ENCODE measurements at places on chromosomes 2 and 18.
A peak's percentile ranks its signal among the peaks of the same experiment; 100 is the strongest.

DNA sequence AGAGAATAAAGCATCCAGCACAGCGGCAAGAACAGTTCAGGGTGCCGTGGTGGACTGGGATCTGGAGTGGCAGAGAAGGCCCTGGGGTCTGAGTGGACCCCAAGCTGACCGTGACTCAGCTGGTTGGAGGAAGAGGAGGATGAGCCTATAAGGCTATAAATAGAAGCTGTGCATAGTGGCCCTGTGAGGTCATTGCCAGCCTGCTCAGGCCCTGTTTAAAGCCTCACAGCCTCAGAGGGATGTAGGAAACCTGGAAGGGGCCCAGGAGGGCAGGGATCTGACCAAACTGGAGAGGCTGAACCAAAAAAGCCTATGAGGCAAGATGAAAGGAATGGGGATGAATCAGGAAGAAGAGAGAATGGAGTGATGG is 11.3 kb upstream of the DES start:
- DNase-seq: no peak

DNA sequence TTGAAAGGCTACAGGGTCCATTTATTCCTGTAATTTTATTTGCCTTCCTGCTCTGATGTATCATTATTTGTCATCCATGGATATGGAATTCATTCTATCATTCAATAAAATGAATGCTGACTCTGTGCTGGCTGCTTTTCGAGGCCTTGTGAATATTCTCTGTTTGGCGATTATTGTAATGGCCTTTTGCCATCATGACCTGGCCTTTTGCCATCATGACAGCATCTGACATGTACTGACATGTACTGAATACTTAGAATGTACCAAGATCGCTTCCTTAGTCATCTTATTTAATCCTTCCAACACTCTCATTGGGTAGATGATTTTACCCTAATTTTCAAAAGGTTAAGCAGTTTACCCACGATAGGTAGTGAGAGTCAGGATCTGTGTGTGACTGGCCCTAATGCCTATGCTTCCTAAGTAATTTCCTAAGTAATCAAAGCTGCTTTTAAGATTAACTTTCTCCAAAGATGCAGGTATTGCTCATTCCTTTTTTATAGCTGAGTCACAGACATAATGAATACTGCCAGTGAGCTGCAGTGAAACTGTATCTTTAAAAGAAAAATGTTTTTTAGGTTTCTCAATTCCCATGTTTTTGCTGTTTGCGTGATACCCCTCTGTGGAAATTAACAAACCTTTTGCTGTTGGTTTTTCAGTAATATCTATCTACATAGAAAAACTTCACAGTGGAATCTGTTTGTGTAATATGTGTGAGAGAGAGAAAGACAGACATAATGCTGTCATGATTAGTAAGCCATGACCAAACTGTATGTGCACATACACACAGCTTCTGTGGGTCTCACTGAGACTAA is 127.8 kb downstream of the CERS6 start:
- DNase-seq: peak; percentile 14

DNA sequence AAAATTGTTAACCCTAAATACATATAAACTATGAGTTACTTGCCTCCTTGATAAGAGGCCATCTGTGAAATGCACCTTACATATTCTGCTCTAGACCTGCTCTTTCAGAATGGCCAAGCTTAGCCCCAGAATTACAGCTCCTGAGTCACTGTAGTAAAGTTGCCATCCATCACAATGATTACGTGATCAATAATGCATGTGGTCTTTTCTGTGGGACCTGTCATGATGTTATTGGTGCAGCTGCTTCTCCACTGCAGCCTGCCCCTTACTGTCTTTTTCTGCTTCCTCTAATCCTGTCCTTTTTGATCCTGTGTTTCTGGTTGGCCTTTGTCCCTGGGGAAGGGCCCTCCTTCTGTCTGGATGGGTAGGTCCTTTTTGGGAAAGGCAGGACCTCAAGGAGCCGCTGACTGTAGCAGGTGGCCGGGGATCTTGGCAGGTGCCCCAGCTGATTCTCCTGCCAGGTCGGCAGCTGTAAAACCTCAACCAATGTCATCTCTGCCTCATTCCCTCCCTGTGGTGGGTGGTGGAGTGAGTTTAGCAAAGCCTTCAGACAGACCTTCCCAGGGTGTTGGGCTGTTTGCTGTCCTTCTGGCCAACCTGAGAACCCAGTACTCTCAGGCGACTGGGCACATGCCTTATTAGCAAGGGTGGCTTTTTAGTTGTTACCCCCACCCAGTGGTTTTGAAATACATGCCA is 126.2 kb upstream of the EML6 start:
- no peak for DNase-seq

DNA sequence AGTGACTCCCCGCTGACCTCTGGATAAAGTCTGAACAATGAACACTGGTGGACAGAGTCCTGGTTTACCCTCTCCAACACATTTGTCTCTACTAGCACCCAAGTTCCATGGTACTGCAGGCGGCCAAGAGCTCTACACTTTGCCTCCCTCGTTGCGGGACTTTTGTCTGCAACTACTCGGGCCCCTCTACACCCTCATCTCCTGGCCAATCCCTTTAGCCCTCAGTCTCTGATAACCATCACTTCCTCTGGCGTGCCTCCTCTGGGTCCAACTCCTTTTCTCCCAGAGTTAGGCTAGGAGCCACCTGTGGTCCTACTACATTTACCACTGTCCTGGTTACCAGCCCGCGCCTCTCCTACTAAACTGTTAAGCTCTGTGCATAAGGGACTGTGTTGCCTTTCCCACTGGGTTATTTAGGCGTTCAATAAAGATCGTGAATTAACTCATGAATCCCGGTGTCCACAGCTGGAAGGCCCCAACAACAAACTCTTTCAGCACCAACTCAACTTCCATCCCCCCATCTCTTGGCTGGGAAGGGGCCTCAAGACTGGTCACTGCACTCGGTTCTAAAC is 757 bp downstream of the HDHD2 start:
- DNase-seq: no peak

GRCh38 chr2:106030287-106031268 is 163.5 kb downstream of the UXS1 start:
- DNase-seq: no peak

- no peak for DNase-seq
Observed at GRCh38 chr2:169354244-169354643, 8.1 kb downstream of the LRP2 start.

GRCh38 chr2:20868377-20868776 is 45.5 kb upstream of the LDAH start:
- DNase-seq: no peak
